ENCODE measurements at places on chromosomes 16 and 17.

DNA sequence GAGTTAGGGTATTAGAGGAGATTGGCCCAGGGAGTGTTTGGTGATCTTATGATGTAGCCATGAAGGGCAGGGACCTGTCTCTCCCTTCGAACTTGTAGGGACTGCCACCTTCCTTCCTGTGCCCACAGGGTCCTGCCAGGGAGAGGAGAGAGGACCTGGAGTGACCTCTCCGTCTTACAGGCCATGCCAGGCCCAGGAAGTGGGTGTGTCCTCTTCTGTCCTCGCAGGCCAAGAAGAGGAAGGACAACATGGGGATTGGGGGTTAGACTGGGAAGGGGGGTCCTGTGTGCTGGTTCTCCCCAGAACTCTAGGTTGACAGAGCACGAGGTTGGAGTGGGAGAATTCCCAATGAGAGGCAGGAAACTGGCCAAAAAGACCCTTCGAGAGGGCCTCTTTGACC is 43.4 kb upstream of the TAC4 start:
- DNase-seq = no peak

GRCh38 chr16:30122604-30123160 is 338 bp downstream of the MAPK3 start:
- DNase-seq = no peak

DNA sequence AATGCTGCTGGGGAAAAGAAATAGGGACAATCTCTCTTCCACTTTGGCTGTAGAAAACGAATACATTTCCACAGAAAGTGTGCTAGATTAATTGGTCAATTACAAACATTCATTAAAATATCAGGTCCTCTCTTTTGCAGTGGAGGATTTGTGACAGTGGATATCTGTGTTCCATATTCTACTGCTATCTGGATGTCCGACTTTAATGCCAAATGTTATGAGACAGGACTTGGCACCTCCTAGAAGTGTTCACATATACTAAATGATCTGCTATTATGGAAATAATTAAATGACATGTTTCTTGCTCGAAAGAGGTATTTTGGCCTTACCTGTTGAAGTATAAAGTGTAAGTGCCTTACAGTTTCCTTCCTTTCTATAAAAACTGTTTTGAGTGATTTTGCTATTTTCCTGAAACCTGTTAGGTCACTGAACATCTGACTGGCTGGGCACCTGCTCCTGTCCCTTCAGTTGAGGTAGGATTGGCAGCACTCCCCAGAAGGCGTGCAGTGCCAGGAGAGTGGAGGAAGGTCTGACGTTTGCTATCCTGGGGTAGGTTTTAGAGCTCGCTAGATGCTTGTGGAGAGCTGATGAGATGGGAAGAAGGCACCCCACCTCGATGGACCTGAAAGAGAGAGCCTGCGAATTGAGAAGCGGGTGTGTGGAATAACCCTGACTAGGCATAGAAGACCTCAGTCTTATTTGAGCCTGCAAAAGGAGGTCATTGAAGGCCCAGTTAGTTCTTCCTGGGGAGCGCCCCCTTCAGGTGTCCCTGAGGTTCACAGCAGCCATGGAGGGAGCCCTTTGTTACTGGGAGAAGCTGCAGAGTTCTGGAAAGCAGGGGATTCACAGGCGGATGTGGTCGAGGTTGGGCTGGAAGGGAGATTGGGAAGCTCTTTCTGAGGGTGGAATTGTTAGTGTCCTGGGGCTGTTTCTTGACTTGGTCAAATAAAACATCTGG is 159.4 kb upstream of the ZNF267 start:
- DNase-seq = no peak

DNA sequence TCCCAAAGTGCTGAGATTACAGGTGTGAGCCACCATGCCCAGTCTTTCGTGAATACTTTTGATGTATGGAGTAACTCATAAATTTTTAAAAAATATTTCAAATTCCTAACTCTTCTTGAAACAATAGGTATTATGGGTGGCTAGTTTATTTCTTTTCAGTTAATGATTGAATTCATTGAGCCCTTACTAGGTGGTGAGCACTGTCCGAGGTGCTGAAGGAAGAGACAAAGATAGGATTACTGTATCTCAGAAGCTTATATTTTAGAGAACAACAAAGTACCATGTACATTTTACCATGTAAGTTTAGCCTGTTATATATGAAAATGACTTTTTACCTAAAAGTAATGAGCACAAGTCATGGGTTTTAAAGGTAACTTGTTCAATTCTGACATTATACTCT is 418.3 kb downstream of the NPIPA7 start:
- no peak for DNase-seq

DNA sequence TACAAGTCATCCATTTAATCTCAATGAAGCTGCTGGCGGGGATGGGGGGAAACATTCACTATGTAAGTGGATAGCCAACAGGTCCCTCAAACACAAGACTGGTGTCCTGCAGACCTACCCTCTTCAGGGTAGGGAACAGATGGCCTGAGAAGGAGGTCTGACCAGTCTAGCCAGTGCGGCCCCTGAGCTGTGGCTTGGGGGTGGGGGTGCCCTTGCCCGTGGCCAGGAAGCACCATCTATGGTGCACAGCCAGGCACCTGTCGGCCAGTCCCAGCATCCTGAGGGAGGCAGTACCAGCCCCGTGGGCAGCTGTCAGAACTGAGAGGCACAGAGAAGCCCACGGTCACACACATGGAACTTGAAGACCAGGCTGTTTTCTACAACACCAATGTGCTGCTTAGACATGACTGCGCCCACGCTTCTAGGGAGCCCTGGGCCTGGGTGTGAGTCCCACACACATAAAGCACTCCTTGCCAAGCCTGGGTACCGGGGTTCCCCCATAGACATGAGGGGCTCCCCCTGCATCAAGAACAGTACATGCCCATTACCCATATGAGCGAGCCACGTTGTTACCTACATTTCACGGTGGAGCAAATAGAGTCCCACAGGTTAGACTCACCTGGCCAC is 40.9 kb downstream of the RMI2 start:
- no peak for DNase-seq

Measured in CD4-positive, alpha-beta T cell treated with Interleukin-15 for 1 hour (primary cell).